AG04449 (cell line): ENCODE measurements at places on chromosomes 1 and 21.
A peak's percentile ranks its signal among the peaks of the same experiment; 100 is the strongest.

- DNase-seq: no peak
Measured at GRCh38 chr1:112905395-112906149, 50.4 kb downstream of the SLC16A1 start.

DNA sequence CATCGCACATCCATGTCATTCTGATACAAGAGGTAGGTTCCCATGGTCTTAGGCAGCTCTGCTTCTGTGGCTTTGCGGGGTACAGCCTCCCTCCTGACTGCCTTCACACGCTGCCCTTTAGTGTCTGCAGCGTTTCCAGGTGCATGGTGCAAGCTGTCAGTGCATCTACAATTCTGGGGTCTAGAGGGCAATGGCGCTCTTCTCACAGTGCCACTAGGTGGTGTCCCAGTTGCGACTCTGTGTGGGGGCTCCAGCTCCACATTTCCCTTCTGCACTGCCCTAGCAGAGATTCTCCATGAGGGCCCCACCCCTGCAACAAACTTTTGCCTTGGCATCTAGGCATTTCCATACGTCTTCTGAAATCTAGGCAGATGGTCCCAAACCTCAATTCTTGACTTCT, 138.2 kb upstream of the BRINP3 start:
- no peak for DNase-seq

DNA sequence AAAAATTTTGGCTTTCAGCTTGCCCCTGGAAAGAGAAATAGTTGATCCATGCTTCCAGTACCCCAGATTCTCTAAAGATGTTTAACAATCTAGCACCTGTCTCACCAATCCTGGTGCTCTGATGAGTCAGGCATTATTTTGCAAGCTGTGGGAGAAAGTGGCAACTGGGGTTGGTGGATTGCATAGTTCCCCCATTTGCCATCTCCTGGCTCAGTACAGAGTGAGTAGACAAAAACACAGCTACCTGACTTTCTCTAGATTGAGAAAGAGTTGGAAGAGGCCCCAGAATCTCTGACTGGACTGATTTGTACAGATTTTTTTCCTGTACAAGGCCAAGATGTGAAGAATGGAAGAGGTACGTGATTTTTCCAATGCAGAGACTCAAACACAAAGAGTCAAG, 75.1 kb upstream of the NEGR1 start:
- DNase-seq: no peak

- DNase-seq: no peak
Measured at GRCh38 chr1:195761104-195761503, 847.1 kb downstream of the KCNT2 start.

GRCh38 chr1:3697810-3698209, 45.5 kb downstream of the TP73 start:
- DNase-seq: no peak

DNA sequence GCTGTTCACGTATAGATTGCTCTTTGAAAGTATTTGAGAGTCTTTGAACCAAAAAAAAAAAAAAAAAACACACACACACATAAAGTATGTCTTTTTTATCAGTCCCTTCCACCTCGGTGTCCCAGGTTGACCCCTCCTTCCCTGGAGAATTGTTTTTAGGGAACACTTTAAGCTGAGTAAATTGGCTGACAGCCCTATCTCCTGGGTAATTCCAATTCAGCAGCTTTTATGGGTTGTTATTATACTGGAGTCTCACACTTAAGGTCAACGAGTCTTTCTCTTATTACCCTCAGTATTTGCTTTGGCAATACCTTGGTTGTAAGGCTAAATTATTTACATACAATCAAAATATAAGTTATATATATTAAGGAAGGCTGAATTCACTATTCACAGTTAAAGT, 69.4 kb downstream of the SLC30A10 start:
- no peak for DNase-seq

- DNase-seq: no peak
Measured at GRCh38 chr1:58003988-58004387, 542.5 kb downstream of the OMA1 start.

DNA sequence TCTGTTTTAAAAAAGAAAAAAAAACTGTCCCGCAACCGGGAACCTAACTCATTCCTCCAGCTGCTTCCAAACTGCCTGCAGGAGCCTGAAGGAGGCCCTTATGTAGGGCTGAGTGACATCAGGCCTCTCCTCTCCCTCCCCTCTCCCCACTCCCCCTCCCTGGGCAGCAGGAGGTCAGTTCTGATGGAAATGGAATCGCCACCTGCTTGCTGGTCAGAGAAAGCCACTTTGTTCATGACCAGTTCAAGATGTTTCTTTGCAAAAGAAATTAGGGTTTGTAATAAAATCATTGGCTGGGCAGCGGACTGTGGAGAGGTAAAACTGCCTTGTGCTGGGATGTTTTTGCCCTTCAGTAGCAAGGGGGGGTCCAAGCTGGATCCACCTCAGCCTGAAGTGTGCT, at the start of gene MAP1LC3C:
TSS of gene MAP1LC3C (minus strand) at position 73 of the 400 bp plus-strand sequence. CDS start 90 bp downstream, outside the sequence.
- DNase-seq: no peak

DNA sequence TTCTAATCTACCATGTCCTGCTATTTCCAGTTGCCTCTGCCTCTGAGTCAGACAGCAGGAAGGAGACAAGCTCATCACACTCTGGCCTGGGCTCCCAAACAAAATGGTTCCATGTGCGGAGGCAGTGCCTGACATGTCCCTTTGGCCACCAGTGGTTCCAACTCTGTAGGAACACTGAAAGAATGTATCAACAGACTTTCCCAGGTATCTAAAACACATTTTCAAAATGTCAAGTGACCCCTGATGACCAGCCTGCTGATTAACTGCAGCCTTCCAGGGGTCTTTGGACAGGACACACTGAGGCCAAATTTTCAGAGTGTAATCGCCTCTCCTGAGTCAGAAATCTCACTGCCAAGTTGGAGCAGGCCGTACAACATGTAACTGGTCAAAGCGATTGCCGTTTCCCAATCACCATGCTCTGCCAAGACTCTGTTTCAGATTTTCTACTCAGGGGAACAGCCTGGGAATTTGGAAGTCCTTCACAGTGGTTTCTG, 172.7 kb downstream of the TPR start:
- DNase-seq: no peak

DNA sequence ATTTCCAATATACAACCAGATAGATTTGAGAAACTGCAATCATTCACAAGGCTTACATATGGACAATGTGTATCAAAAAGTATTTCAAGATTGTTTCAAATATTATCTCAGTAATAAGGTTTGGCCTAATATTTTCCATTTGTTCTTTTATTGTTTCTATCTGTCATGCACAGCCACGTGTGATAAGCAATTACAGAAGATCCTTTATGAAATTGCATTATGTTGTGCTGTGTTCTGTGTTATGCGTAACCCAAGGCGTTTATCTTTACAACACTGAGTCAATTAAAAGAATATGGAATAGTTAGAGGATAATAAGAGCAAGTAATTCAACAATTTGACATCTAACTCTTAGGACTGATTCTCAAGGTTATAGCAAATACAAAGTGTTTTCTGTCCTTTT, 1009.3 kb upstream of the PRMT6 start:
- no peak for DNase-seq

DNA sequence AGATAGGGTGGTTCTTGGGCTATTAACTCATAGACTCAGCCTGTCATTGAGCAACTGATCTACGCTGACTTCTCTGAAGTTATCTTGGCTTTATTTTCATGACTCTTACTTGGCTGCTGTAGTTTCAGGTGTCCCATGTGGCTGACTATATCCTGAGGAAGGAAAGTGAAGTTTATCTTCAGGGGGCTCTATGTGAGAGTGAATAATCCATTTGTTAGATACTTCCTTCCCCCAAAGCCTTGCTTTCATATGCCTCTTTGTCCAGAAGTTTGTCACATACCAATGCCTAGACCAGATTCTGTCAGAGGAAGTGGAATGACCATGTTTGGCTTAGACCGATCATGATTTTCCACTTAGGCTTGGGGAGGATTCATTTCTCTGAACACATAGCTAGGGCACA, 27.9 kb upstream of the C1orf87 start:
- DNase-seq: no peak

DNA sequence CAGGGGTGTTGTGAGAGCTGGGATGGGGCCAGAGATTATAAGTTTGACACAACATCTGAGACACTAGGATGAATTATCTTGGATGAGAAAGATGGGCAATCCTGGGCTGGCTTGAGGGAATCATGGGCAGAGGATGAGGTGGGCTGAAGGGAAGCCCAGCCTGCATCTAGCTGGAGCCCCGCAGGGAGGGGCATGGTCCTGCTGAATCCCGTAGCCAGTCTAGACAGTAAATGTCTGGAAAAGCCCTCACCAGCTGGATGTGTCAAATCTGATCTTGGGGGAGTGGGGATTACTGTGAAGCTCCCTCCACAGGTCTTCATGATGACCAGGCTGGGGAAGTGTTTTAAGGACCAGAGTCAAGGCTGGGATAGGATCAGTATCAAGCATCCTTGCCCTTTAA, 3.6 kb upstream of the CASQ1 start:
- no peak for DNase-seq

DNA sequence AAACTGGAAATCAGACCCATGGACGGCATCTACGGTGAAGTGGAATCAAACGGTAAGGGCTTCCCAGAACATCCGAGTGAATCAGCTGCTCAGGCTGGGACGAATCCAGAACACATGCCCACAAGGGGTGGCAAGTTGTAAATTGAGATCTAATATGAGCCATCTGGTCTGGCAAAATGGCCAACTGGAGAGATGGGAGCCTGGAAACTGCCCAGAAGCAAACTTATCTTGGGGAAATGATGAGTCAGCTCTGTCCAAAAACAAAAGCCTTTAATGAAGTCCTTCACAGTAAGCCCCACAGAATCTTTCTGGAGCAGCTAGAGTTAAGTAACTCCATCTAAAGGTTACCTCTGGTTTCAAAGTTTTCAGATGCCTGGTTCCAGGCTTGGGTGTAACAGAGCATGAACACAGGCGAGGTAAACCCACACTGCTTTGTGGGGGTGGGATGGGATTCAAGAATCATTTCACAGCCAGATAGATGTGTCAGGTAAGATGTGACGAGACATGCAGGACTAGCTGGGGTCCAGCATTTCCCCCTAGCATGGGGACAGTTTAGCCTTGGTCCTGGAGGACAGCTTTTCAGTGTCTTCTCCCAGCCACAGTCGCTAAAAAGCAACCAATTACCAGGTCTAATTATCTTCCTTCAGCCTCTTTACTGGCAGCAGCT, 10.5 kb upstream of the SRP9 start:
- DNase-seq: peak; percentile 82
